ENCODE measurements at places on chromosomes 3 and 15.

DNA sequence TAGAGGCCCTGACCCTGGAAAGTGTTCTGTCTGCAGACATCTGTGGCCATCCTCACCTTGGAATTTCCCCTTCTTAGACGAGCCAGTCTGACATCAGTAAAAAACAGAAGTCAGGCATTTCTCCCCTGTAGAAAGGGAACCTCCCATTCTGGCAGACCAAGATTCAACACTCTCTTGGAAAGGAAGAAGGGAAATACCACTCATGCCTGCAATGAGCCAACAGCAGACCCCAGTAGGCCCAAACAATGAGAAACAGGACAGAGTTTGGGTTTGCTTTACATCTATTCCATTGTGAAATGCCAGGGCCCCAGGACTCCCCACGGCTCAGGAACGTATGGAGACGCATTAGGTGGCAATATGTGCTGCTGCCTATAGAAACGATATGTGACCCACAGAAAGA is 264.0 kb upstream of the NSMCE3 start:
- no peak for DNase-seq

- no peak for DNase-seq
These were observed 37.2 kb downstream of the AMOTL2 start for GRCh38 chr3:134337071-134337482.

DNA sequence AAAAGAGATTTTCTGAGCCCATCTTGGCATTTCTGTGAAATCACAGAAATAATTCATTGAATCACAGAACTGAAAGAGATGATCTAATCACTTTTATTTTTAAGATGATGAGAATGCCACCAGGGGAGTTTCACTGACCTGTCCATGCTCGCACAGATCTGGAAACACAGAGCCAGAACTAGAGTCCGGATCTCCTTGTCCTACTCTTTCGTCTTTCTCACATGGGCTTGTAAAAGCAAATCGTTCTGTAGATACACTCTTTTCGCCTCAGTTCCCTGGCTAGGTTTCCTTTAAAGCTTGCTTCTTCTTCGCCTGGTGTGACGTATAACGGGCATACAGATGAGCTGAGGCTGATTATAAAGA is 122.5 kb upstream of the SPRED1 start:
- DNase-seq, result no peak

DNA sequence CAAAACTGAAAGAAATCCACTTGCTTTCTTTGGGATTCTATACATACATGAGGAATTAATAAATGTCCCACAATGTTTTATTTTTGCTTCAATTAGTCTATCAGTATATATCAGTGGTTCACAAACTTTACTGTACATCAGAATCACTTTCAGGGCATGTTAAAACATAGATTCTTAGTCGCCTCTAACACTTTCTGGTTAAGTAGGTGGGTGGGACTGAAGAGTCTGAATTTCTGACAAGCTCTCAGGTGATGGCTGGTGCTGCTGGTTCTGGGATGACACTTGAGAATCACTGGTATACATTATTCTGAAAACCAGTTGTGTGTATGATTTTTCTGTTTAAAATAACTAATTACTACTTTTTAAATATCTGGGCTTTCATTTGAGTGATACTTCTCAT is 393.3 kb downstream of the TBC1D5 start:
- DNase-seq, result no peak

DNA sequence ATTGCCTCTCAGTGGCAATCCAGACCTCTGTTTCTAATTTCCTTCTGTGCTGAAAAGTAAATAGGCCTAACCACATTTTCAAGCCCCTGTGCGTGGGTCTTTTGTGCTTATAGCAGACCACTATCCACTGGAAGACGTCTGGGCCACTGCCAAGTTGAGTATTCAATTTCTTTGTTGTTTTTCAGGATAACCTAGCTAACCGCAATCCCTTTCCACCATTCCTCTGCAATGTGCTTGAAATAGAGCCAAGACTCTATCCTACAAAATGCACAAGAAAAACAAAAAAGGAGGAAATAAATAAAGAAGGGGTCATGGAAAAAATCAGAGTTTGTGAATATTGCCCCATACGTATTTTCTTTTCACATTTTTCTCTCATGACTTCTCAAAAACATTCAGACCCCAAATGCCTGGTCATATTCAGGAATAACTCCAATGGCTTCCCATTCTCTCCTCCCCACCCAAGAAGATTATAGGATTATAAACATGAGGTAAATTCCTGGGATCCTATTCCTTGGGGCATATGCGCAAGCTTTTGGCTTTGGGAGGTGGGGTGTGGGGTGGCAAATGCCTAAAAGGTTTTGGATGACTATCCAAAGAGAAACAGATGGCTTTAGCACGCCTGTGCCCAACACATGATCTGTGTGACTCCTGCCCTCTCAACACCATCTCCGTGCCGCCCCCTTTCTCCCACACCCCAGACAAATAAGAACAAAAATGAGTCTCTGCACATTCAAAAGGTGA is 217.9 kb upstream of the THBS1 start:
- no peak for DNase-seq

DNA sequence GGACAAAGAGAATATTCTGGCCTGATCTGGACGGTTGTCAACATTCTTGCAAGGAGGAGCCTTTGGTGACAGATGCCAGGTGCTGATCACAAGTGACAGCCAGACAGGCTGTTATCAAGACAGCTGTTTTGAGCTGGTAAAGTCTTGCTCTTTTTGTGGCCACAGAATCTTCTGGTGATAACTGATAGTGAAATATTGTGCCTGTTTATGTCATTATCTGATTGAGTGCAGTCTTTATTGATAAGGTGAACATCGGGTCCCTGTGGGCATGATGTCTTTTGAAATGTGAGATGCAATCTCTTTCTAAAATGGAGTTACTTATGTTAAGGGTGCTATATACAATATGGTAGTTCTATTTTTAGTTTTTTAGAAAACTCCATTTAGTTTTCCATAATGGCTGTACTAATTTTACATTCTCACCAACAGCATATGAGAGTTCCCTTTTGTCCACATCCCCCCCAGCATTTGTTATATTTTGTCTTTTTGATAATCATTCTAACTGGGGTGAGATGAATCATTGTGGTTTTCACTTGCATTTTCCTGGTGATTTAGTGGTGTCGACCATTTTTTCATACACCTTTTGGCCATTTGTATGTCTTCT is 10.7 kb downstream of the CEP63 start:
- DNase-seq, result no peak

GRCh38 chr15:74302821-74303359 is 64.6 kb downstream of the CYP11A1 start:
- DNase-seq, result peak; percentile 41

DNA sequence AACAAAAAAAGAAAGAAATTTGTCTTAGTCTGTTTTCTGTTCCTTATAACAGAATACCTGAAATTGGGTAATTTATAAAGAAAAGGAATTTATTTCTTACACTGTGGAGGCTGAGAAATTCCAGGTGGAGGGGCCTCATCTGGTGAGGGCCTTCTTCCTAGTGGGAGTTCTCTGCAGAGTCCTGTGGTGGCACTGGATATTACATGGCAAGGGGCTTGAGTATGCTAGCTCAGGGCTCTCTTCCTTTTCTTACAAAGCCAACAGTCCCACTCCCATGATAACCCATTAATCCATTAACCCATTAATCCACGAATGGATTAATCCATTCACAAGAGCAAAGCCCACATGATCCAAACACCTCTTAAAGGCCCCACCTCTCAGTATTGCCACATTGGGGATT is 2.9 kb upstream of the SATB1 start:
- no peak for DNase-seq

GRCh38 chr3:84165328-84165727 is 793.5 kb upstream of the CADM2 start:
- DNase-seq, result no peak

- DNase-seq, result no peak
These were observed 26.4 kb downstream of the GRIP2 start for GRCh38 chr3:14513566-14514322.

DNA sequence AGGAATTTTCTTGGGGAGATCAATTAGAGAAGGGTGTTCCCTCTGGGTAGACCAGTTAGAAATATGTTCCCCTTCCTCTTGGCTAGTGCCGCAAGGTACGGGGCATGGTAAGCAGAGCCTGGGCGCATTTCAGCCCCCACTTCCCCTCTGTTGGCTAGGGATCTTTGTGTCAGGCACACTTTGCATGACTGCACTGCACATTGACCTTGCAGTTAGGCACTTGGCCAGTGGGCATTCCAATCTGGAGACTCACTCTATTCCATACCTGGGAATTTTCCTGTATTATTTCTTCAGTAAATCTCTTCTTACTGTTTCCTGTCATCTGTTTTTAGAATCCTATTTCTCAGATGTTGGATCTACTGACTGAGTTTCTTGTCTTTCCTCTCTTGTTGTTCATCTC is 30.0 kb upstream of the CACNA1D start:
- no peak for DNase-seq

DNA sequence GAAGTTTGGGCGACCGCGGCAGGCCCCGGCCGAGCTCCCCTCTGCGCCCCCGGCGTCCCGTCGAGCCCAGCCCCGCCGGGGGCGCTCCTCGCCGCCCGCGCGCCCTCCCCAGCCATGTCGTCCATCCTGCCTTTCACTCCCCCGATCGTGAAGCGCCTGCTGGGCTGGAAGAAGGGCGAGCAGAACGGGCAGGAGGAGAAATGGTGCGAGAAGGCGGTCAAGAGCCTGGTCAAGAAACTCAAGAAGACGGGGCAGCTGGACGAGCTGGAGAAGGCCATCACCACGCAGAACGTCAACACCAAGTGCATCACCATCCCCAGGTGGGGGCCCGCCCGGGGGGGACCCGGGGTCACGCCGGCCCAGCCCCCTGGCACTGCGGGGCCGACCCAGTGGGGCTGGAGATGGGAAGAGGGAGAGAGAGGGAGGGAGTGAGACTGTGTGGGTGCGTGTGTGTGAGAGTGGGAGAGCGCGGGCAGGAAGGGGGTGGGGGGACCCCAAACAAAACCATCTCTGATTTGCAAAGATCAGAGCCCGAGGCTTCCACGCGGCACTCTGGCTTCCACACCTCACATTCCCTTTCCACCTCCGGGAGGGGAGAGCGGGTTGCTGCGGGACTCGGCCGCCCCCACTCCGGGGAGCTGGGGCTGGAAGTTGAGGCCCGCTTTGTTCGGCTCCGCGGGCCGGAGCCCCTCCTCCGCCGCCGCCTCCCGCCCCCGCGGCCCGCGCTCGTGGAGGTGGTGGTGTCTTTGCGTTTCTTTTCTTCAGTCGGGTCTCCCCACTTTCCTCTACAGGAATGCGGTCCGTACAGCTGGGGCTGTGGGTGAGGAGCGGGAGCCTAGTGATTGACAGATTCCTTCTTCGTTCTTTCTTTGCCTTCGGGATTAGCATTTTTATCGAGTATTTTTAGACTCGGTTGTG is 898 bp downstream of the SMAD3 start:
- no peak for DNase-seq

DNA sequence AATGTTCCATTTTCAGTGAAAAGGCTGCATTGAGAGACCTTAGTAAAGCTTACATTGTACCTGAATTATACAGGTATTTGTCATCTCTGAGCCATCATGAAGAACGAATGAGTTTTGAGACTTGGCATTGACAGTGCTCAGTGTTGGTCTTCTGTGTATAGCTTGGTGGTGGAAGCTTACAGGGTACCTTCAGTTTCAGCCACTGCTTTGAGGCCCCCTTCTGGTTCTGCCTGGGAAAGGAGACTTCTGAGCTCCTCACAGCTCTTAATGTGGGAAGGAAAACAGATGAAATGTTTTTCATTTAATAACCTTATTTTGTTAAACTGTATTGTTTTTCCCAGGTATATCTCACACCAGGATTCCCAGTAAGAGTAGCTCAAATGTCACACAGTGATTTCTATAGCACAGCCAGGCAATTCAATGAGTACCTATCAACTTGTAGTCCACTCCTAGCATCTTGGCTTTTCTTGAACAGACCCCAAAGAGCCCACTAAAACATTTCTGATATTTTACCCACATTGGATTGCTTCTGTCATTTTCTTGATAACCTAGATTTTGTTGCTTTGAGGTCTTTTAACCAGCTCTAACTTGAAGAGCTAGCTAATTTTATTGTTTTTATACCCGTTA is 5.6 kb downstream of the SERPINI1 start:
- no peak for DNase-seq

GRCh38 chr3:1623896-1624295 is 474.8 kb upstream of the CNTN4 start:
- DNase-seq, result no peak

Data from stimulated activated CD4-positive, alpha-beta T cell treated with anti-CD3 and anti-CD28 coated beads, Interleukin-1b, Interleukin-23, amount 100 ng/mL, for 4 hours (primary cell).